ENCODE measurements at places on chromosomes 7 and 10. TPM values are rescaled to one million over a fixed set of nuclear protein-coding genes. Genes with fewer than 3 reads are reported as not detected.

DNA sequence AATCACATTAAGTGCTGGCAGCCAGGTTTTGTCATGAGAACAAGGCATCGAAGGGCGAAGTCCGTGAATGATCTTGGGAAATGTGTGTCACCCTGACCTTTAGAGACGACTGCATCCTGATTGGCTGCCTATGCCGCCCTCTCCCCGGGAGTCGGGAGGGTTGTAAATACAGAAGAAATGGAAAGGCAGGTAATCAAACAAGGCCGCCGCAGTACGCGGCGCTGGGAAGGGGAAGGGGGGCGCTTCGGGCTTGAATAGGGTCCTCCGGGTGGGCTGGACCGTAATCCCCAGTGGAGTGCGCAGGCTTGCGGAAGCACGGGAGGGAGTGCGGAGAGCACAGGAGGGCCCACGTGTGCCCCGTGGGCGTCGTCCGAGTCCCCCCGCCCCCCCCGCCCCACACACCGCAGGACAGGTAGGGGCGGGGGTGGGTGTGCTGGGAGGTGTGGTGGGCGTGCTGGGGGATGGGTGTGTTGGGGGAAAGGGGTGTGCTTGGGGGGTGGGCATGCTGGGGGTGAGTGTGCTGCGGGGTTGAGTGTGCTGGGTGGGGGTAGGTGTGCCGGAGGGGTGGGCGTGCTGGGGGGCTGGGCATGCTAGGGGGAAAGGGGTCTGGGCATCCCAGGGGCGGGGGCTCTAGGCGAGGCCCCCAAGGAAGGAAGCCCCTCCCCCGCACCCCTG lies 169.4 kb downstream of the ARHGAP12 start:
- no peaks in the 10 kb centered on the region for H3K36me3 ChIP-seq
- peak overlapping the region; percentile 84 for H3K4me3 ChIP-seq
- DNase-seq = no peak

Gene SLC18A3
- 0.34 TPM for total RNA-seq

DNA sequence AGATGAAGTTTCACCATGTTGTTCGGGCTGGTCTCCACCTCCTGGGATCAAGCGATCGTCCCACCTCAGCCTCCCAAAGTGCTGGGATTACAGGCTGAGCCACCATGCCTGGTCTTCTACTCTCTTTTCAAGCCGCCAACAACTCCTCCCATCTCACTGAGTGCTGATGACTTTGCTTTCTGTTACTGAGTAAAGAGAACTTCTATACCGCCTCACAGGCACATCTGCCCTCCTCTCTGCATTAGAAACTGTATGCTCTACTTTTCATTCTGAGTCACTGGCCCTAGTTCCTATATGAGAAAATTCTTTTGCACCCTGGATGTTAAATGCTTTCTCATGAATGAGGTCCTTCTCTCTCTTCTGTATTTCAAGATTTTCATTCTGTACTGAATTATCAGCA lies 2.2 kb upstream of the ZNF239 start:
- no peak overlapping the region for H3K27ac ChIP-seq
- no peak overlapping the region for H3K4me3 ChIP-seq
- no peak for DNase-seq
- H3K36me3 ChIP-seq = no peaks in the 10 kb centered on the region
- H3K27me3 ChIP-seq = peaks cover 41% of the 10 kb centered on the region

Gene UNCX
- not detected for total RNA-seq

- H3K27ac ChIP-seq = no peak overlapping the region
- peaks cover 6% of the 10 kb centered on the region for H3K36me3 ChIP-seq
- H3K4me3 ChIP-seq = no peak overlapping the region
- DNase-seq = no peak
- no peaks in the 10 kb centered on the region for H3K27me3 ChIP-seq
Observed at GRCh38 chr10:92913973-92914372, 65.7 kb downstream of the EXOC6 start.

- H3K36me3 ChIP-seq = peaks cover 2% of the 10 kb centered on the region
- no peaks in the 10 kb centered on the region for H3K4me1 ChIP-seq
- H3K27ac ChIP-seq = no peak overlapping the region
- no peak overlapping the region for H3K4me3 ChIP-seq
- no peaks in the 10 kb centered on the region for H3K27me3 ChIP-seq
Observed at GRCh38 chr10:92265687-92266258, 25.1 kb downstream of the CPEB3 start.

Gene PILRA
- 6.1 TPM for total RNA-seq

Gene ELMO1
- 6.7 TPM for total RNA-seq

- no peak for DNase-seq
- no peaks in the 10 kb centered on the region for H3K27me3 ChIP-seq
- no peak overlapping the region for H3K4me3 ChIP-seq
Observed at GRCh38 chr10:29878492-29878891, 180.9 kb downstream of the JCAD start.

- H3K4me3 ChIP-seq = no peak overlapping the region
- no peak for DNase-seq
- no peaks in the 10 kb centered on the region for H3K4me1 ChIP-seq
- no peak overlapping the region for H3K27ac ChIP-seq
Observed at GRCh38 chr7:42869131-42870020, 42.5 kb downstream of the C7orf25 start.

DNA sequence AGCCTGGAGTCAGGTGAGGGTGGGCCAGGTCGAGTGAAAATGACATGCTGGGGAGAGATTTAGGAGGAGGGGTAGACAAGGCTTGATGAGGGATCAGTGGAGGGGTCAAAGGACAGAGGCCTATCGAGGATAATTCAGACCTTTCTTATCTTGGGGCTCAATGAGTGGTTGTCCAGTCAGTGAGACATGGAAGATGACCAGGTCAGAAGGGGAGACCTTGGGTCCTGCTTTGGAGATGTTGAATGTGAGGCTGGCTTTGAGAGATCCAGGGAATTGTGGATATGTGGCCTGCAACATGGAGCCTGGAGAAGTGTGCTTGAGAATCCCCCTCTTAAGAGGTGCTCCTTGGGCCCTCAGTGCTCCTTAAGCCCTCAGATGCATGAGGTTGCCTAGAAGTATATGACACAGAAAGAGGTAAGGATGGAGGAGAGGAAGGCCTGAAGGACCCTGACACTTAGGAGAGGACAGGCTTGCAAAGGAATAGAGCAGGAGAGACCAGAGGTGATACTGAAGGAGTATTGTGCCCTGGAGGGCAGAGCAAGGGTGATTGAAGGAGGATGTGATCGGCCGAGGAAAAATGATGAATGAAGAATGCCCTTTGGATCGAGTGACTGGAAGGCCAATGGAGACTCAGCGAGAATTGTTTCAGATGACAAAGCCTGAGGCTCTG lies 129.8 kb upstream of the GPR26 start:
- peaks cover 54% of the 10 kb centered on the region for H3K27me3 ChIP-seq
- no peaks in the 10 kb centered on the region for H3K4me1 ChIP-seq
- DNase-seq = no peak
- no peaks in the 10 kb centered on the region for H3K36me3 ChIP-seq
- no peak overlapping the region for H3K4me3 ChIP-seq

GRCh38 chr10:130854151-130854550 lies 457.4 kb downstream of the TCERG1L start:
- no peaks in the 10 kb centered on the region for H3K4me1 ChIP-seq
- H3K27ac ChIP-seq = no peak overlapping the region
- DNase-seq = no peak
- H3K36me3 ChIP-seq = no peaks in the 10 kb centered on the region
- H3K4me3 ChIP-seq = no peak overlapping the region

DNA sequence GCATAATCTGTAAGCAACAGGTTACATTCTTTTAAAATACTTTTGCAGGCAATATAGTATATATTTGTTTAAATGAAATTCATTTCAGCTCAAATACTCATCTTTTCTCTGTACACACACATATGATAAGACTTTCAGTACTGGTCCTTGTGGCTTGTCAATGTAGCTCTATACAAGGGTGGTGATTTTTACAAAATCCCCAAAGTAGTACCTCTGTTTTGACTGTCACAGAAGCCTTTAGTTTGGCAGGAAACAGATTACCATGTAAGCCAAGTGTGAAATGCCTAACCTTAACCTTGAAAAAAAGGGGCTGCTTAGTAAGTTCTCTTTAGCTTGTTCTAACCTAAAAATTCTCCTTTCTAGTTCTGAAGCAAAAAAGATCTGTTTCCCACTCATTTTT lies 87.9 kb downstream of the KCND2 start:
- DNase-seq = no peak
- H3K36me3 ChIP-seq = no peaks in the 10 kb centered on the region
- H3K27me3 ChIP-seq = peaks cover under 1% of the 10 kb centered on the region
- no peak overlapping the region for H3K4me3 ChIP-seq

DNA sequence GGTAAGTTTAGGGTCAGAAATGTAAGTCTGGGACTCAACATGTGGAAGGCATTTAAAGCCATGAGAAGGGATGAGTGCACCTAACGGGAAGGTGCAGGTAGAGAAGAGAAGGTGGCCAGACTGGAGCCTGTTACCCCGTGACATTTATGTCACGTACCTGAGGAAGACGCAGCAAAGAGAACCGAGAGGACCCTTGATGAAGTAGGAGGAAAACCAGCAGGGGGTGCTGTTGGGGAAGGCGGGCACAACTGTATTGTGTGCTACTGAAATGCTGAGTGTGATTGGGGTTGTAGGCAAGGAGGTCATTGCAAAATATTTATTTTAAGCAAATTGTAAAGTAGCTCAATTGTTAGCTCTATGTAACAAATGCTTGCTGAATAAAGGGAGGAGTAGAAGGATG lies 338.2 kb upstream of the PRKCQ start:
- no peaks in the 10 kb centered on the region for H3K36me3 ChIP-seq
- no peak overlapping the region for H3K27ac ChIP-seq
- H3K4me1 ChIP-seq = no peaks in the 10 kb centered on the region
- DNase-seq = no peak
- no peak overlapping the region for H3K4me3 ChIP-seq

DNA sequence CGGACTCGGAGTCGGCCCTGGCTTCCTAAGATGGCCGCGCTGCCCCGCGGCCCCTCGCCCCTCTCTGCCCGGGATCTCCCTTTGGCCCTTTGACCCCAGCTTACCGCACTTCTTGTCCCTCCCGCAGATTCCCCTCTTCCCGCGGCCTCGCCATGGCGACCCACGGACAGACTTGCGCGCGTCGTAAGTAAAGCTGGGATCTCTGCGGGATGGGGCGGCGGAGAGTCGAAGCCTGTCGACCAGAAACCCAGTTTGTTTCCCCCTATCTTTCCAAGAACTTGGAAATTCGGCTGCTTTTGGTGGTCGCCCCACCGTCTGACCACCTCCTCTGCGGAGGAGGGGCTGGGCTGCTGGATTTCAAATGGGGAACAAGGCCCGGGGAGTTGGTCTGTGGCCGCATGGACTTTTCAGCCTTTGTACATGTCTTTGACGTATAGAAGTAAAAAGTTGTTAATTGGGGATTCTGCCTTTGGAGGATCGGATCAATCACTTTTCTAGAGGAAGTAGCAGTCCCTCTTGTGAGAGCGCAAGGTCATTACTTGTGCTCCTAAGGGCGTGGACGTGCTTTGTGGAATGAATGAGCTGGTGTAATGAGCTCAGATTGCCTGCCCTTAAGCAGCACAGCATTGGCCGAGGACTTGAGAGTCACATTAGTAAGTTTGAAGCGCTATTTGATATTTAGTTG lies 553 bp downstream of the VDAC2 start:
- peak overlapping the region; percentile 96 for H3K27ac ChIP-seq
- H3K4me1 ChIP-seq = peaks cover 39% of the 10 kb centered on the region

Gene BAIAP2L1
- total RNA-seq = 31.0 TPM

Gene DGKI
- 2.2 TPM for total RNA-seq

DNA sequence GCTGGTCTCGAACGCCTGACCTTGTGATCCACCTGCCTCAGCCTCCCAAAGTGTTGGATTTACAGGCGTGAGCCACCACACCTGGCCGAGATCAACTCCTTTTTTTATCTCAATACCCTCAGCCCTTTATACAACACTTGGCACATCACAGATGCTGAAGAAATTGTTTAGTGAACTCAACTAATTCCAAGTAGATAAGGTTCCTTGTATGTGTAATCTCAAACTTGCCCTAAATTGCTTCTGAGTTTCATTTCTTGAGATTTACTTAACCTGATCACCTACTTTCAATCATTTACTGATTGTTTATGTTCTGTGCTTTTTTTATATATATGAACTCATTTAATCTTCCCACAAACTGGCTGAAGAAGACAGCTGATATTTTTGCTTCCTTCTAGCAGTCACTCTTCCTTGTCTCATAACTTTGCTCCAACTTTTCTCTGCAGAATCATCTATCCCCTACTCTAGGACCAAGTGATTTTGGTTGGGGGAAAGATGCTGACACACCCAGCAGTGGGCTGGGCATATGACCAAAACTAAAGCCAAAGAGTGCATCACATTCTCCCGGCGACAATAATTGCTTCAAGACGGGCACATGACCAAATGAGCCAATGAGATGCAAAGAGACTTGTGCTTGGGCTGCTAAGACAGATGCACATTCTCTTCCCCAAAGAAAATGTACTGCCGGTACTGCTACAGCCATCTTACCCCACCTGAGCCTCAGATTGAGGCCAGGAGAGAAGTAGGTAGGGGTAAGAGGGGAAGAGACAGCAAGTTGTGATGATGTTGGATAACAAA lies 40.3 kb upstream of the ARID5B start:
- no peak overlapping the region for H3K4me3 ChIP-seq
- H3K27me3 ChIP-seq = no peaks in the 10 kb centered on the region
- no peak for DNase-seq
- H3K27ac ChIP-seq = no peak overlapping the region
- no peaks in the 10 kb centered on the region for H3K36me3 ChIP-seq

GRCh38 chr7:143931739-143932138 lies 3.3 kb upstream of the OR2F2 start:
- no peak overlapping the region for H3K4me3 ChIP-seq
- peaks cover 14% of the 10 kb centered on the region for H3K27me3 ChIP-seq
- no peak for DNase-seq
- H3K4me1 ChIP-seq = peaks cover 12% of the 10 kb centered on the region
- H3K27ac ChIP-seq = no peak overlapping the region

GRCh38 chr10:24006741-24007140 lies 202.2 kb upstream of the KIAA1217 start:
- H3K27ac ChIP-seq = peak overlapping the region; percentile 95
- H3K4me1 ChIP-seq = peaks cover 51% of the 10 kb centered on the region
- DNase-seq = no peak

- no peak overlapping the region for H3K27ac ChIP-seq
- peaks cover 2% of the 10 kb centered on the region for H3K4me1 ChIP-seq
- DNase-seq = no peak
- peaks cover 85% of the 10 kb centered on the region for H3K27me3 ChIP-seq
Observed at GRCh38 chr10:133091316-133091715, 3.6 kb downstream of the ADGRA1 start.

- H3K36me3 ChIP-seq = peaks cover 37% of the 10 kb centered on the region
- no peaks in the 10 kb centered on the region for H3K4me1 ChIP-seq
- no peak for DNase-seq
- H3K27me3 ChIP-seq = no peaks in the 10 kb centered on the region
Observed at GRCh38 chr10:73209705-73210104, 37.4 kb downstream of the DNAJC9 start.

DNA sequence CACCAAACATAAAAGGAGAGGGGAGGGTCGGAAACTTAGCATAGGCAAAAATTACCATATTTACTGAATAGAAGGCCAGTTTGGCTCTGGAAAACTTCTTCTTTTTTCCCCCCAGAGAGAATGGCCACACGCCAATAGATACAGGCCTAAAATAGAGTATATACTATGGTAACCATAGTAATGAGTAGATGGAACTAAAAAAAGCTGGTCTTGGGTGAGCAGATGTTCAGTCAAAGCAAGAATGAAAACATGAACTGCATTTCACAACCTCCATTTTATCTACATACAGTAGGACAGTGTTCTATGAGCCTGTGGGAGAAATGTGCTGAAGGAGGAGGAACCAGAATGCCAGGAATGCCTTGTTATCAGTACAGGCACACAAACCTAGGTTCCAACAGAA lies 141.7 kb upstream of the SEMA3A start:
- H3K27ac ChIP-seq = peak overlapping the region; percentile 77
- H3K36me3 ChIP-seq = no peaks in the 10 kb centered on the region
- H3K27me3 ChIP-seq = no peaks in the 10 kb centered on the region
- peaks cover 16% of the 10 kb centered on the region for H3K4me1 ChIP-seq
- no peak overlapping the region for H3K4me3 ChIP-seq

Data from mesothelial cell of epicardium (in vitro differentiated cells).